ENCODE measurements at places on chromosomes 6 and 20.

- DNase-seq = peak; percentile 38
Measured at GRCh38 chr20:32484958-32485769, 100.0 kb downstream of the NOL4L start.

GRCh38 chr6:38389875-38390274 is 249.9 kb downstream of the BTBD9 start:
- DNase-seq = no peak

DNA sequence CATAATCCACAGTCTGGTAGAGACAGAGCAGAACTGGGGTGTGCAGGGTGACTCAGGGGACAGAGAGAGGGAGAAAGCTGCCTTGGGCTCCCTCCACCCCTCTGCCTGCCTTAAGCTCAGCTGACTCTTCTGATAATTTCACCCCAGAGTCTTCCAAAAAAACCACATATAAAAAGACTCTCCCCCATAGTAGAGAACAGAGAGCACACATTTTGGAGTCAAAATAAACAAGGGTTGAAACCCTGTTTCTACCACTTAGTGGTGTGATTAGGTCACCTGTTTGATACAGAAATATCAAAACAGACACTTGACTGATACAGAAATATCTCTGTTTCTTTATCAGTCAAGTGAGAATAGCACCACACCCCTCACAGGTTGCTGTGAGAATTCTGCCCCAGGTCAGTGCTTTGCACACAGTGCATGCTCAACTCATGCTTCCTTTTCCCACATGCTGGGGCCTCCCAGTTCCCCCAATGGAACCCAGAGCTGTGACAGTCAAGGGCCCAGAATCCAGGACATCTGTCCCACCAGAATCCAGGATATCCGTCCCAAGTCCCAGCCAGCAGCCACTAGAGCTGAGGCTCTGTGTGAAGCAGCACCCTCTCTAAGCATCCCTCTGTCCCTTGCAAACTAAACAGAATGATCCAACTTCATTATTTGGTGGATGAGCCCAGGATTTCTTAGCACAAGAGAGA is 1.2 kb downstream of the TREML2 start:
- DNase-seq = no peak

- DNase-seq = no peak
Measured at GRCh38 chr20:43458422-43458924, 777 bp downstream of the SRSF6 start.

DNA sequence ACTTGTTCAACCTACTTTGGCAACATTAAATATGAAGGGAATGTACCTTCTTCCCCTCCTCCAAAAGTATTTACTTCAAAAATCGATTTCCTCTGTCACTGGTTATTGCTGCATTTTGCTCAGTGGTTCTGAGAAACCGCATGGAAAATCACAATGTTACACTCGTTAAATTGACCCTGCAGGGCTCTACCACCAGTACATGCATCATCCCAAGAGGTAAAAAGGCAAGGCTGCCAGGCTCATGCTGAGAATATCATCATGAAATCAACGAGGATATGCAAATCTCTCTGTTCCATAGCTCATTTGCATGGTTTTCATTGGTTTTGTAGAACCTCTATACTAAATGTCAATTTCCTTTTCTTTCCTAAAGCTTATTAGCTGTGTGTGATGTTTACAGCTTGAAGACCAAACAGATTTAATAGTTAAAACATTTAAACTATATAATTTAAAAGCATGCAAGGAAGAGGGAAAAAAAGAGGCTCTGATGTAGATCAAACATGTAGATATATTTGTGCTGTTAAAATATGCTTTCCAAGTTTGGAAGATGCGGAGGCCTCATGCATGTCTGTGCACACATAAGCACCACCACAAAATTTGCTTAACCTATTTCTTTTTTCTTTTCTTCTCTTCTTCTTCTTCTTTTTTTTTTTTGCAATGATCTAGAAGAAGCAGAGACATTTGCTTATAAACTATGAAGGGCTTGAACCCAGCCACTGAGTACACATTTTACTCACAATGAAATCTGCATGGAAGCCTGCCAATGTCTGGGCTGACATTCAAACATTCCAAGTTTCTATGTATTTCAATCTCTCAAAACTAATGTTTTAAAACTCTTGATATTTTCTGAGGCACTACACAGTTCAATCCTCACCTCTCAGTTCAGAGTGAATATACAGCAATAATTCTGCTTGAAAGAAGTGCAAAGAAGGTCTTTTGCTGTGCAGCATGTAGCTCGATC is 194.0 kb downstream of the GMPR start:
- no peak for DNase-seq

- no peak for DNase-seq
Measured at GRCh38 chr6:157063923-157064322, 259.4 kb downstream of the TMEM242 start.

DNA sequence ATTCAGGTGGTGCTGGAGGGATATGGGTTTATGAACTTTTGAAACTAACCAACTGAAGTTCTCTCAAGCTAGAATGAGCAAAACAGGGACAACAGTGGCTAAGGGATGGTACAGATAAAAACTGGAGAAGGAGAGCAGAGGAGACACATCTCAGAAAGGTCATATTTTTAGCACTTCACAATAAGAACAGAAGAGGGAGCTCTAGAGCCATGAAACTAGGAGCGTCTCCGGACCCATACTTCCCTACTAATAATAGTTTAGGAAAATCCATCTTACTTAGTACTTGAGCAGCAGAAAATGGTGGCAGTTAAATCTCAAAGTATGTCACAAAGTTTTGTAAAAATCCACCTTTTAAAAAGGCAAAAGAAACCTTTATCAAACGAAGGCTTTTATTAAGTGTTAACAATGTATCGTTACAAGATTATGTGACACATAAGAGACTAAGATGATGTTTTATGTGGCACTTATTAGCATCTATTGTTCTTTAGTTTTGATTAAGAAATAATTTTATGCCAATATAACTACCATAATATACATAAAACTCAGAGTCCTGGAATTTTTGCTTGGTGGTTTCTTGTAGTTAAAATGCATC is 278.6 kb downstream of the TBC1D32 start:
- no peak for DNase-seq

- no peak for DNase-seq
Measured at GRCh38 chr6:84643778-84644177, 120.6 kb downstream of the TBX18 start.

DNA sequence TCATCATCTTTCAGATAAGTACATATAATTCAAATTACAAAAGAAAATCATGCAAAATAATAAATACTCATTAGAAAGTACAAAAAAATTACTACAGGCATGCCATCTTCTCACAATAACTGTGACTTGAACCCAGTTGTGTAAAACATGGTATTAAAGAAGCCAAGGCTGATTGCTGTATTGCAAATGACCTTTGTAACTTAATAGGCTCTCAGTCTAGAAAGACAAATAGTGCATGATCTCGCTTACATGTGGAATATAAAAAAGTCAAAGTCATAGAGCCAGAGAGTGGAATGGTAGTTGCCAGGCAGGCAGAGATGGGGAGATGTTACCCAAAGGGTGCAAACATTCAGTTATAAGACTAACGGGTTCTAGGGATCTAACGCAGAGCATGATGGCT is 626.1 kb downstream of the COL12A1 start:
- no peak for DNase-seq

- DNase-seq = no peak
Measured at GRCh38 chr6:162187168-162187935, 540.2 kb downstream of the PRKN start.

- no peak for DNase-seq
Measured at GRCh38 chr6:118042855-118043254, 135.8 kb downstream of the SLC35F1 start.
